Glutamatergic neuron (in vitro differentiated cells): ENCODE measurements at places on chromosomes 3 and 15. TPM values are rescaled to one million over a fixed set of nuclear protein-coding genes. Genes with fewer than 3 reads are reported as not detected.

The RBM6 gene
- total RNA-seq = 169 TPM

The CP gene
- not detected for total RNA-seq

The IL17RE gene
- 3.9 TPM for total RNA-seq

The GLDN gene
- total RNA-seq = 0.56 TPM

The CATSPER2 gene
- 6.9 TPM for total RNA-seq

The GXYLT2 gene
- 10.9 TPM for total RNA-seq

The ERICH6 gene
- 0.69 TPM for total RNA-seq

The SLC12A1 gene
- total RNA-seq = not detected

The SI gene
- not detected for total RNA-seq

The SPSB4 gene
- total RNA-seq = 98.4 TPM

The TRIM42 gene
- not detected for total RNA-seq

The CYP1A2 gene
- total RNA-seq = not detected

The TGM5 gene
- total RNA-seq = not detected

The LEKR1 gene
- total RNA-seq = 0.56 TPM

The SEMA3G gene
- total RNA-seq = 0.59 TPM

The ZNF774 gene
- 6.7 TPM for total RNA-seq

The COL6A5 gene
- not detected for total RNA-seq

The NGLY1 gene
- 28.0 TPM for total RNA-seq
